T-helper 22 cell (primary cell): ENCODE measurements at places on chromosomes 12 and 14.

DNA sequence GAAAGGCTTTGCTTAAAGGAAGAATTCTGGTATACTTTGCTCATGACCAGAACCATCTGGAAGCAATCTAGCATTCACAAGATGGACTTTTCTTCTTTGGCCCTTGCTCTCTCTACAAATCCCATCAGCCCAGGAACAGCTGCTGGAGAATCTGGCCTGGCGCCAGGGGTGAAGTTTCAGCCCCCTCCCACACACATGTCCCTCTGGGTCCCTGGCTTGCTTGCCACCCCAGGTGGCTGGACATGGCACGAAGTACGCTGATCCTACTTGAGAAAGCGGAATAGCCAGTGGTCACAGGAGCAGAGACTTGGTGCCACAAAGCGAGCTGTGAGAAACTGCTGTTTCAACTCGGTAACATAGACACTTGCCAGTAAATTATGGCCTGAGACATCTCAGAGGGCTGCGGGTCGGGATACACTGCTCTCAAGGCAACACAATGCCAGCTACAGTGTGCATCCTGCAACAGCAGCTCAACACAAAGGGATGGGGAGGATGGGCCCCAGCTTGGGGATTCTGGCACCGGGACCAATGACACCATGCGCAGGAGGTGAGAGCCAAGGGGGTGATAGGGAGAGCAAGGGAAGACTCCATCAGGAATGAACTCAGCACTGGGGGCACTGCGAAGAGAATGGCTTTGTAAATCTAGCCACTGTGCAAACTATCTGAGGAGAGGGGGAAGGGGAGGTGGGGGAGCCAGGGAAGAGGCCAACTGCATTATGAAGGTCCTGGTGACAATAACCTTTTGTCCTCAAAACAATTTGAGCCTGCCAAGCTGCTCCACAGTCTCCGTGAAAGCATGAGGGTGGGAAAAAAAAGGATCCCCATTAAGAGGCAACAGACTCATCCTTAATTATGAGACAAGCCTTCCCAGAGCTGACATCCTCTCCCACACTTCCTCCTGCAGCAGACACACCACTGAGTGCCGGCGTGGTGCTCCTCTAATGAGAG lies 219.9 kb downstream of the PPM1H start:
- no peak for DNase-seq

- DNase-seq, result no peak
Observed at GRCh38 chr12:91037276-91037675, 20.5 kb downstream of the KERA start.

GRCh38 chr14:35909665-35910064 lies 83.5 kb downstream of the BRMS1L start:
- no peak for DNase-seq

DNA sequence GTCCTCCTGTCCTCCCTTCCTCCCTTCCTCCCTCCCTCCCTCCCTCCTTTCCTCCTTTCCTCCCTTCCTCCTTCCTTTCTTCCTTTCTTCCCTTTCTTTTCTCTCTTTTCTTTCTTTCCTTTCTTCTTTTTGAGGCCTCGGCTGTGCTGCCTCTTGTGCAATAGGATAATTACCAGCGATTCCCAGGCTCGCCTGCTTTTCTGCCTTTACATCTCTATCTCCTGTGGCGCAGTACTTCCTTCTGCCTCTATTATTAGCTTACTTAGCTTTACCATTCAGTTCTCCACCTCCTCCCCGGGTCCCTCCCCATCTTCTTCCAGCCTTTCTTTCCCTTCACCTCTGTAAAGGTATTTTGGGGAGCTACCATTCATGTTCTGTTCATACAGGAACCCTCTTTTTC lies 19.9 kb downstream of the ETV6 start:
- no peak for DNase-seq

- no peak for DNase-seq
Observed at GRCh38 chr14:44662250-44662891, 155.3 kb upstream of the FSCB start.

DNA sequence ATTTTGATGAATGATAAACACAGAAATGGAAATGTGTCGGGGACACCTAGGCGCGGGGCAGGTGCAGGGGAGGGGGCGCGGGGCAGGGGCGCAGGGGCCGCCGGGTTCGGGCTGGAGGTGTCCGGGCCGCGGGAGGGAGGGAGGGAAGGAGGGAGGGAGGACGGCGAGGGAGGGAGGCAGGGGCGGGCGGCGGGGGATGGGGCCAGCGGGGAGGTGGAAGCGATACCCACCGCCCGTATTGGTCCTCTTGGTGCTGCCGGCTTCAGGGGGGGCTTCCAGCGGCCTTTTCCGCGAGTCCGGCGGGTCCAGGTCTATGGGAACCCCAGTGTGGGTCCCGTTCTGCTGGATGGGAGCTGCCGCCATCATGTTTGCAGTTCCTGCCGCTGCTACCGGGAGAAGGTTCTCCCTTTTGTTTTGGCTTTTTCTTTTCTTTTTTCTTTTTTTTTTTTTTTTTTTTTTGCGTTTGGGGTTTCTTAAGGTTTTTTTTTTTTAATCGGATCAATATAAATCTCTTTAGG lies 703 bp downstream of the NOVA1 start:
- DNase-seq, result no peak

DNA sequence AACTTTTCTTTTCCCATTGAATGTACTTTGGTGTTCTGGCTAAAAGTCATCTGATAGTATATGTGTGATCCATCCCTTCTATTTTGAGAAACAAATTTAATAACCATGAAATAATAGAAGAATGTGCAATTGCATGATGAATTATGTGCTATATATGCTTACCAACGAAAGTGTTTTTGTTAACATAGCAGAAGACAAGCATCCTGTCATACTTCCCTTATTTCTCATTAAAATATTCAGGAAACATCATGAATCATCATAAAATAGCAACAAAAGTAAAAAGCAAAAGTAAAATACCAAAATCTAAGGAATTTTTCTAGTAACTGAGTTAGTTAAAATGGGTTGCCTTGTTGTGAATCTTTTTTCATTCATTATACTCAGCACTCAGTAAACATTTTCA lies 409.0 kb upstream of the PDE3A start:
- no peak for DNase-seq

- no peak for DNase-seq
Observed at GRCh38 chr14:96202441-96203094, 2.1 kb upstream of the BDKRB2 start.
